ENCODE measurements at places on chromosomes 11 and 22.

GRCh38 chr11:121012091-121012490 lies 11.8 kb upstream of the TBCEL start:
- DNase-seq = no peak

GRCh38 chr22:39475902-39476301 lies 19.1 kb downstream of the MGAT3 start:
- no peak for DNase-seq

GRCh38 chr11:765025-765801 lies 12.1 kb downstream of the GATD1 start:
- peak; percentile 54 for DNase-seq

DNA sequence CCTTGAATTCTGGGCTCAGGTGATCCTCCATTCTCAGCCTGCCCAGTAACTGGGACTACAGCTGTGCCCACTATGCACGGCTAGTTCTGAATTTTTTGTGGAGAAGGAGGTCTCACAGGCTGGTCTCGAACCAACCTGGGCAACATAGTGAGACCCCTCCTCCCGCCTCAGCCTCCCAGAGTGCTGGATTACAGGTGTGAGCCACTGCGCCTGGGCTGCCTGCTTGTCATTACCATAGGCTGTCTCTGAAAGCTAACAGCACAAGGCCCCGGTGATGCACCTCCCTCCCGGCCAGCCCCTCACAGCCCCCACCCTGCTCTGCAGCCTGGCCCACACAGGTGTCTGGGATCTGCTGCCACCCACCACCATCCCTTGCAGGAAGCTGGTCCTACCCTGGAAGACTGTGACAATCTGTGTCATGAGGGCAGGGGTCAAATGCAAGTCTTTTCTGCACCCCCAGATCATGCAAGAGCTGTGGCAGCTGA lies 82.4 kb downstream of the DGCR2 start:
- DNase-seq = no peak

DNA sequence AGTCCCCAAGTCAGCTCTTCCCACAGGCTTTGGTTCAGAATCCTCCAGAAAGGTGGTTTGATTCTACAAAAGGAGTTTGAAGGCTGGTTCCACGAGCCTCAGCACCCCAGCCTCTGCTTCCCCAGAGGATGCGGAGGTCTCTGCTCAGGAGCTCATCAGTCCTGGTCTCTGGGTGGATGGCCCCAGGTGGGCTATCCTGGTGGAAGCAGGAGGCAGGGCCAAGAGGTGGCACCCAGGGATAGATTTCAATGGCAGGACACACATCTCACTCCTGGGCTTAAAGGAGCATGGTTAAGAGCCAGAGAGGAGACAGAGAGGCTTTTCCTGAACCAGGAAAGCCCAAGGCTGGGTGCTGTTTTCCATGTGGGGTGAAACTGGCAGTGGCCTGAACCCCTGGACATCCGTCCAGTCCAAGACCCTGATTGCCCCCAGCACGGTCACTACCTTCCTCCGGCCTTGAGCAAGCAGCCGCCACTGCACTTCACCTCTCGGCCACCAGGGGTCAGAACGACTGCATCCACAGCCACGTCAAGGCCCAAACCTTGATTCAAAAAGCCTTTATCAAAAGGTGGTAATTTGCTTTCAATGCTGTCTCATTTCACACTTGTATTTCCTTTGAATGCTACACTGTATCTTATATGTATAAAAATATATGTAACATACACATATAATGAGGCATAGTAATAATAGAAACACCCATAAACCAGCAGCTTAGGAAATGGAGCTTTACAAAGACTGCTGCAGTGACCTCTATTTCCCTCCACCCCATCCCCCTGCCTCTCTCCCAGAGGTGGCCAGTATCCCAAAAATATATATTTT lies 19.3 kb upstream of the FXYD2 start:
- peak; percentile 65 for DNase-seq

DNA sequence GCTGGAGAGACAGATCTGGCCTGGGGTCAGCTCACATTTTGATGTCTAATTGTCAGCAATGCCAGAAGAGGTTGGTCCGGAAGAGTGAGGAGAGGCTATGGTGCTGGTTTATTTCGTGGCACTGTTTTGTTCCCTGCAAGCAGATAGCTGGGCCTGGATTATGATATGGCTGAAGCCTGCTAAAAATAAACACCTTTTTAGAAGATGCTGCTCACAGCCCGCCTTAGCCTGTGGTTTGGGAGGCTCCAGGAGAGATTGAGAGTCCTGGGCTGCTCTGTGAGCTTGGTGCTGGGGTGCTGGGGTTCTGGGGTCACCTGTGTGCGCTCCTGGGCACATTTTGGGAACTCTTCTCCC lies 29.6 kb upstream of the ALX4 start:
- DNase-seq = no peak

DNA sequence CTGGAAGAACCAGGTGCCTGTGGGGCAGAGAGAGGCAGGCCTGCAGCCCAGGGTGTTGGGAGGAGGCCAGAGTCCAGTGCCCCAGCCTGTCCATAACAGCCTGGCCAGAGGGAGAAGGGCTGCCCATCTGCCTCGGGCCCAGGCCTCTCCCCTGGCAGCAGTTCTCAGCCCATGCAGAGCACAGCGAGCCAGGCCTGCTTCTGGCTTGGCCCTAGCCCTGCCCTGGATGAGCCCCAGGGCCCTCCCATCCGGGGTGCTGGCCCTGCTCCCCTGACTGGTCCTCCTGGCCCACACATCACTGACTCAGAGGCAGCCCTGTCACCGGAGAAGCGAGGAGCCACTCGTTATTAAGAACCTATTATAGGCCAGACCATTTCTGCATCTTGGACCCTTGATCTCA lies 19.7 kb upstream of the MYRF start:
- no peak for DNase-seq

GRCh38 chr11:128691802-128692752 lies 1.8 kb upstream of the FLI1 start:
- DNase-seq = no peak

DNA sequence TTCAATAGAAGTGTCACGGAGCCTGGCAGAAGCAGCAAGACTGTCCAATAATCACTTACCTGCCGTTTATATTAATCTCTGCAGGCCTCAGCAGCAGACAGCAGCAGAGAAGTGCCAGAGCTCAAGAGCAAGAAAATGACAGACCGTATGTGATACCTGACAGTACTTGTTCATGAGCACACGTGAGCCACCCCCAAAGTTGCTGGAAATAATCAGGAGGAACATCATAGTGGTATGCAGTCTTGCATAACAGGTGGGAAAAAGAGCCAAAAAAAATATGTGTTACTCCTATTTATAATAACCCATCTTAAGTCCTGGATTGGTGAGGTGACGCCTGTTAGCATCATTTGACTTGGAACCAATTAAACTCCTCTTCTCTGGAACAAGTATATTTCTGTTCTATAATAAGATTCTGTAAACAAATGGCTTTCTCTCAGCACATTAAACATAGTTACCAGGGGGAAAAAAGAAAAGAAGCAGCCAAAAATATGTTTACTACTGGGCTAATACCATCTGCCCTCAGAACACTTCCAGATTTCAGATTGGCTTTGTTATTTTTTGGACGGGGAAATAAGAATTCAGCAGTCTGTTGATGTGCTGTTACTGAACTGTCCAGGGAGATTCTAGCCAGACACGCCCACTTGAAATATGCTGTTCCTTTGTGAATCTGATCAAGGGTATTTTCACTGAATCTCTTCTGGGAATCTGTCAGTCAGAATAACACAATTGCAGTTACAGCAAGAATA lies 7.9 kb upstream of the SLN start:
- no peak for DNase-seq
